ENCODE measurements at places on chromosomes 6 and 20.

DNA sequence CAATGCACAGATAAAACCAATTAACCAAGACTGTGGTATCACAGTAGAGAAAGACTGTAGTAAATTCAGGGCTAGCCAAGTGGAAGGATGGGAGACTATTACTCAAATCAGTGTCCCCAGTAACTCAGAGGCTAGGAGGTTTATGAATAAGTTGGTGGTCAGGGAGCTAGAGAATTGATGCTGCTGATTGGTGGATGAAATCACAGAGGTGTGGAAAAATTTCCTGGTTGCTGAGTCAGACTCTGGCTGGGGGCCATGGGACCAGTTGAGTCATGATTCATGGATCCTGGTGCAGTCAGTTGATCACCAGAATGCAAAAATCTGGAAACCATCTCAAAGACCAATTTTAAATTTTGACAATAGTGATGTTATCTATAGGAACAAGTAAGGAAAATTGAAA is 555.9 kb downstream of the C6orf118 start:
- DNase-seq, result no peak

- DNase-seq, result no peak
Measured at GRCh38 chr6:41375598-41376151, 40.3 kb downstream of the NCR2 start.

- no peak for DNase-seq
Measured at GRCh38 chr6:164412566-164412965, 896.8 kb downstream of the C6orf118 start.

- no peak for DNase-seq
Measured at GRCh38 chr20:47925593-47925992, 140.3 kb upstream of the SULF2 start.

DNA sequence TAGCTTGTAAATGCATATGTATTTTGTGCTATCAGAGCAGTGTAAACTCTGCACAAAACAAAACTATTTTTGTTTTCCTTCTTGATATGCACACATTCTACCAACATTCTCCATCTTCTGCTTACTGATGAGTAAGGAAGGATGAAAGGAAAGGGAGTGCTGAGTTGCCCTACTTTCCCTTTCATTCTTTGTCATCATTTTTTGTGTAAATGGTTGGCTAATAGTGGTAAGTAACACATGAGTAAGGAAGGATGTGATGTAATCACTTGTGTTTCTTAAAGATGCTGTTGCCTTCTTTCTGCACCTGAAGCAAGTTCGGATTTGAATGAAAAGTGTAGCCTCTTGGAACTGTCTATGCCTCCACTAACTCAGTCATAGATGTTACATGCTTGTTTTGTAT is 4.6 kb upstream of the REV3L start:
- no peak for DNase-seq

- no peak for DNase-seq
Measured at GRCh38 chr6:95917034-95917433, 98.7 kb upstream of the FUT9 start.

- no peak for DNase-seq
Measured at GRCh38 chr6:16236631-16237199, 1.7 kb upstream of the GMPR start.

DNA sequence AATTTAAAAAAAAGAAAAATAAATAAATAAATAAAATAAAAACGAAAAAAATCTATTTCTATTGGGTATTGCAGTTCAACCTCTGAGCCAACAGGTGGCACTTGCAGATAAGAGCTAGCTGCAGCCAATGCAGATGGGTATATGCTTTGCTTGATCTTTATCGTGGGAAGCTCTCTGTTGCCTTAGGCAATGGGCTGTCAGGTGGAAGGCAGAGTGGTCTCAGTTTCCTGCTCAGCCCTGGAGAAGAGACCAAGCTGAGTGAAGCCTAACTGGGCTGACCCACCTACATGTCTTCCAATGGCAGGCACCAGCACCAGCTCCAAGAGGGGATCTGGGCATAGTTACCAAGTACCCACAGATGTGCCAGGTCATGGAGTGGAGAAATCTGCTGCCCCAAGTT is 95.0 kb downstream of the AK9 start:
- DNase-seq, result no peak

- no peak for DNase-seq
Measured at GRCh38 chr6:31116661-31117385, 2.2 kb downstream of the PSORS1C1 start.

DNA sequence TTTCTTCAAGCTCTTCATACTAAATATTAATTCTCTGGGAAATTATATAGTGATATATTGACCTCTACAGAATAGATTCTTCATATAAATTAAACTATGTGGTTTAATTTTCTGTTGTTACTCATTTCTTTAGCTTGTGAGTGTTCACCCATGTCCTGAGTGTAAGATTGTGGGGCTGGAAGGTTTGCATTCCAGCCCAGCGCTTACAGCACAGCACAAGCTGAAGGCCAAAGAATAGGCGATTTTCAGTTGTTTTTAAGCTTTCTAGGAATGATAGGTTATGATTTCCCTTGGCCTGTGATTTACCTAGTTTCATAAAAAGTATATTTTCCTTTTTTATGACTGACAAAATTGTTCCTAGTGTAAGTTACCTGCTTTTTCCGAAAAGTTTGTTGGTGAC is 194.1 kb downstream of the PLCB1 start:
- no peak for DNase-seq

DNA sequence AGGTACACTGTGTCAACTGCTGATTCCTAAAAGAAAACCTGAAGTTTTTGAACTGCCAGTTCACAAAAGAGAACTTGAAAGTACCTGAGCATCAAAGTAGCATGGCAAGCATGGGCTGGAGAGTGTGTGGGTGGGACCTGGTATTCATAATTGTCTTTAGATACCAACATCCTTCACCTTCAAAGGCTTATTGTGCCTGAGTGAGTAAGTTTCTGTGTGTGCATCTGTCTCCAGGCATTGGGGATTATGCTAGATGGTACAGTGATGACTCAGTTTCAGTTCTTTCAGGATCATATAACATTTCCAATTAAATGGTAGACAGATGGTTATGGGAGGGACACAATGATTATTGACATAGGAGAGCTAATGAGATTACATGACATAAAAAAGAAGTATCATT is 238.5 kb downstream of the ZFAND3 start:
- DNase-seq, result no peak

DNA sequence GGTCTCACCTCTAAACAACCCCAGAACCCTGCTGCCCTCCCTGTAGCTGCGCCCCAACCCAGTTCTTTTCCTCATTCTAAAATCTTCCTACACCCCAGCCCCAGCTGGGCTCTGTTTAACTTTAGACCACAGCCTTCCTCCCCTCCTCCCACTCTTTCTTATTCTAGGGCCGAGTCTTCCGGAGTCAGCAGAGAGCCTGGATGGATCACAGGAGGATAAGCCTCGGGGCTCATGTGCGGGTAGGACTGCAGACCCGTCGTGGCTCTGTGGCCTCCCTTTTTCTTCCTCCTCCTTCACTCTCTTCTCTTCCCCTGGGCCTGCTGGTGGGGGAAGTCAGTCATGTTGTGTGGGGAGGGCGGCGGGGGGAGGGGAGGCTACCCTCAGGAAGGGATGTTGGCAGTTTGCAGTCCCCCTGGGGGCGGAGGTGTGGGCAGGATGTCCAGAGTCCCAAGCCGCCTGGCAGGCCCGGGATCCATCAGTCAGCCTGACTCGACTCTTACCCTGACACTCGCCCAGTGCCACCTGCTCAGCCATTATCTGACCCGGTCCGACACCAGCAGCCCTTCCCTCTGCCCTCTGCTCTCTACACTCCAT is 8.1 kb downstream of the CAPN11 start:
- no peak for DNase-seq

DNA sequence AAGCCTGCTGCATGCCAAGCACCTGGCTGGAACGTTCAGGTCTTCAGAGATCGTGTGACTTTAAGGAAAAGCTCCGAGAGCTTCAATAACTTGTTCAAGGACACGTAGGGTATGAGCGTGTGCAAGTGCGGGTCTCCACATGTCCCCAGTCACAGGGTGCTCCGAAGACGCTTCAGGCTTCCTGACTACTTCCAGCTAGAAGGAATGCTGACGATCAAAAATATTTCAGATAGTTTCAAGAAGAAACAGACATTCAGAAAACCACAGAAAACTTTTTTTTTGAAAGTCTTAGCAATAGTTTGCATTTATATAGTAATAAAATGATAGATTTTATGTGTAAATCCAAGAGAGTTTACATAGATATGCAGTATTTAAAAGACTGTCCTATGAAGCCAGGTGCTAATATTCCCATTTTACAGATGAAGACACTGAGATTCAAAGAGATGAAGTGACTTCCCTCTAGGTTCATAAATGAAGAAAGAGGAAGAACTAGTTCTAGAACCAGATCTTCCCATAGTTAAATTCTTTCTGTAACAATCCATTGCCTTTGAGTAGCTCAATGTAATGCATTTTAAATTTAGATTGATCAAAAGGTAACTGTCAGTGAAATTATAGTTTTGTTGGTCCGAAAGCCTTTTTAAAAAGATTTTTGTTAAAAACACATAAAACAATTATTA is 247.6 kb downstream of the MYLK4 start:
- no peak for DNase-seq
